H9 (cell line): ENCODE measurements at places on chromosomes 4 and X.

- DNase-seq, result peak; percentile 55
Observed at GRCh38 chr4:15702941-15703403, at the start of gene BST1. BST1 (plus strand) TSS chr4:15703065; CDS start chr4:15703145, 80 bp downstream.

GRCh38 chr4:55124322-55125076 lies 896 bp downstream of the KDR start:
- DNase-seq, result peak; percentile 34

DNA sequence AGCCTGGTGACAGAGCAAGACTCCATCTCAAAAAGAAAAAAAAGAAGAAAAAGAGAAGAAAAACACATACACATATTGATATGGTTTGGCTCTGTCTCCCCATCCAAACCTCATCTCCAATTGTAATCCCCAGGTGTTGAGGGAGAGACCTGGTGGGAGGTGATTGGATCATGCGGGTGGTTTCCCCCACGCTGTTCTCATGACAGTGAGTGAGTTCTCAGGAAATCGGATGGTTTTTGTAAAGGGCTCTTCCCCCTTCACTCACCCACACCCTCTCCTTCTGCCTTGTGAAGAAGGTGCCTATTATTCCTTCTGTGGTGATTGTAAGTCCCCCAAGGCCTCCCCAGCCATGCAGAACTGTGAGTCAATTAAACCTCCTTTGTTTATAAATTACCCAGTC lies 68.4 kb downstream of the LDB2 start:
- DNase-seq, result no peak

GRCh38 chrX:48071064-48071985 lies at the start of gene ZNF630:
ZNF630 (minus strand) TSS chrX:48071640; CDS start chrX:48066886, 4,754 bp downstream.
- peak; percentile 84 for DNase-seq

- no peak for DNase-seq
Observed at GRCh38 chr4:55682295-55682694, 46.2 kb upstream of the NMU start.

DNA sequence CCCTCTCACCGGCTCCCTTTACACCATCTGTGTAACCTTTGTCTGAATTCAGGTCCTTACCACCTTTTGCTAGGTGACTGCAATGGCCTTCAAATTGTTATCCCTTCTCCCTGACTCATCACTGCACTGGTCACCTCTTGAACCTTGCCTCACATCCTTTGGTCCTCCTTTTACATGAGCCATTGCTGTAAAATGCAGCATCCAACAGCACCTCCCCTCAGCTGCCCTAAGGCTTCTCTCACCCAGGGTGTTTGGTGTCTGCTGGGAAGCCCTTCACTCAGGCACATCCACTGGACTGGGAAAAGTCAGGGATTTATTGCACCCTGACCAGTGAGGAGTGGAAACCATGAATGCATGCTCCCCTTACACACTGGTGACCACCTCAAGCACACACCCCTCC lies 192.5 kb upstream of the GATB start:
- no peak for DNase-seq
